Activated T-cell treated with anti-CD3 and anti-CD28 coated beads, Interleukin-2, amount 50 U/mL, for 1 hour (primary cell): ENCODE measurements at places on chromosomes 2 and 18.

DNA sequence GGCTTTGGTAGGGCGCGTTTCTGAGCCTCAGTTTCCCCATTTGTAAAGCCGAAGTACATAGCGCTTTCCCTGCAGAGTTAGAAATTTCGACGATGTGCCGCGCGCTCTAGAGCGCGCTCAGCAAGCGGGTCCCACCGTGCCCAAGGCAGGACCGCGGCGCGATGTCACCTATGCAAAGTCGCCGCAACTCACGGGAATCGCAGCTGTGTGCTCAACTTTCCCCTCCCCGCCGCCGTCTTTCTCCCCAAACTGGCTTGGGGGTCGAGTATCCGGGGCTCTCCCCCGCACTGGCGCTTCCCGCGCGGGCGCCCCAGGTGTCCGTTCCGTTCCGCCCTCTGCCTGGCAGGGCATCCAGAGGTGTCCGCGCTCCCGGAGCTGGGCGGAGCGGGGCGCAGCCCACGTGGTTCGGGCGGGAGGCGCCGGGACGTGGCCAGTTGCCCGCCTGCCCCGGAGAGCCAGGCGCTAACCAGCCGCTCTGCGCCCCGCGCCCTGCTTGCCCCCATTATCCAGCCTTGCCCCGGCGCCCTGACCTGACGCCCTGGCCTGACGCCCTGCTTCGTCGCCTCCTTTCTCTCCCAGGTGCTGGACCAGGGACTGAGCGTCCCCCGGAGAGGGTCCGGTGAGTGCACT, at the start of gene MLPH:
Gene MLPH (plus strand): TSS at position 433 of the 630 bp plus-strand sequence. CDS start 6,176 bp downstream, outside the sequence.
- no peak for DNase-seq

- no peak for DNase-seq
Measured at GRCh38 chr18:11327391-11328009, 178.1 kb upstream of the PIEZO2 start.

DNA sequence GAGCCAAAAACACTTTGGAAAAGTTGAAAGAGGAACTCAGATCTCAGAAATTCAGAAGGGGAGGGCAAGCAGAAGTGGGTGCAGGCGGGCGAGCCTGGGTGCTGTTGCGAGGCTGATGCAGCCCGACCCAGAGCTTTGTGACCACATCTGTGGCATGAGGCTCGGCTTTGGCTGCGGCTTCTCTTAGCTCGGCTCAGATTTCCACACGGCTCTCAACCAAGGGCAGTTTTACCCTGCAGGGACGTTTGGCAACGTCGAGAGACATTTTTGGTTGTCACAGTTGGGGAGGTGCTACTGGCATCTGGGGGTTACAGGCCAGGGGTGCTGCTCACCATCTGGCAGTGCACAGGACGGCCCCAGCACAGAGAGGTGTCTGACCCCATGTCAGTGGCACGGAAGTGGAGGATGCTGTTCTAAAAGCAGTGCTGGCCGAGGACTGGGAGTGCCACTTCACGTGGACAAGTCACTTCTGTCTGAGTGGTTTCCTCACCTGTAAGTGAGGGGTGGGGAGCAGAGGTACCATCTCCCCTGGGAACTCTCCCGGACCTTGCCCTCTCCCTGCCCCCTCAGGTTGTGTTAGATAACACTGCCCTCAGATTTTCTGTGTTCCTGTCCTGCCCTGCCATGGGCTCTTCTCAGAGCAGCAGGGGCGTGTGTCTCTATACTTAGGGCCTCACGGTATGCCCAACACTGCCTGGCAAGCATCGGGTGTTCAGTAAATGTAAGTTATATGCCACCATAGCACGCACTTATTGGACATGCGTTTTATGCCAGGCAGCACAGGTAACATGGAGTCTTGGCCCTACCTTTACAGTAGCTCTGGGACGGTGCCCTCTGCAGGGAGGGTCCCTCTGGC, 48.7 kb upstream of the FAHD2A start:
- DNase-seq: no peak

DNA sequence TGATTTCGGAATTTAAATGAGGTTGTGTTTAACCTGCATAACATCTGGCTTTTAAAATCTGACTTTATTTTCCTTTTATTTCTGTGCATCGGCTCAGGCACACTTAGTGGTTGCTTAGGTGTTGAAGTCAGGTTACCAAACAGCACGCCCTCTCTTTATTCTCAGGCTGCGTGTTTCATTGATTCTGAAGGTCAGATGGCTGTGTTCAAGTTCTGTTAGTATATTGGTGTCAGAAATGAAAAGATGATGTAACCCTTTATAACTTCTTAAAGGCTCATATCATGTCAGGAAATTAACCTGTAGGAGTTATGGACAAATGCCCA, 246.5 kb downstream of the LDLRAD4 start:
- no peak for DNase-seq

GRCh38 chr2:207055257-207055656, 110.5 kb downstream of the KLF7 start:
- no peak for DNase-seq

DNA sequence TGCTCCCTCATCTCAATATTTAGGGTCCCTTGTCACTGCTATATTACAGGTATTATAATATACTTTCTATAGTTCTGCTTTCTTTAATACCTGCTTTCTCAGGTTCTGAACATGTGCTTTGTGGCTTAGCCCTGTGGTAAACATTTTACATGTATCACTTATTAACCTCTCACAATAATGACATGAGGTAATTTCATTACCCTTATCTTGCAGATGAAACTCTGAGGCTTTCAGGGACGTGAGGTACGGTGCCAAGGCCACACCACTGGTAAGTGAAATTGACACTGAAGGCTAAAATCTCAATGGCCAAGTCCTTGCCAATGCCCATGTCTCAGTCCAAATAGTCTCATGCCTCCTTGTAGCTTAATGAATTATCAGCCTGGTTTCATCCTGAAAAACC, 21.7 kb downstream of the LINC00305 start:
- DNase-seq: no peak

DNA sequence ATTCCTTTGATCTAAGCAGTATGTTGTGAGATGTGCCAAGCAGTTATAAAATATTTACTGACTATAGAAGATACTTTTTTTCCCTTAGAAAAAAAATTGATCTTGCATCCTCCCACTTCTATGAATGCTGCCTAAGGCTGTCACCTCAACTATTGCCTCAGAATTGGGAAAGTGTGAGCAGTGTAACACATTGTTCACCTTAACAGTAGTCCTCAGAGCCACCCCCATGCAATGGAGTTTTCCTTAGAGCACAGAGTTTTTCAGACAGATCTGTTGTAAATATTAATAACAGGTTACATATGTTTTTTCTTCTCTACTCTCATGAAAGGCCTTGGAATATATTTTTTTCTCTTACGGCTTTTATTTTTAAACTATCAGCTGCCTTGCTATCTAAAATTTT, 607.3 kb downstream of the STK39 start:
- no peak for DNase-seq

DNA sequence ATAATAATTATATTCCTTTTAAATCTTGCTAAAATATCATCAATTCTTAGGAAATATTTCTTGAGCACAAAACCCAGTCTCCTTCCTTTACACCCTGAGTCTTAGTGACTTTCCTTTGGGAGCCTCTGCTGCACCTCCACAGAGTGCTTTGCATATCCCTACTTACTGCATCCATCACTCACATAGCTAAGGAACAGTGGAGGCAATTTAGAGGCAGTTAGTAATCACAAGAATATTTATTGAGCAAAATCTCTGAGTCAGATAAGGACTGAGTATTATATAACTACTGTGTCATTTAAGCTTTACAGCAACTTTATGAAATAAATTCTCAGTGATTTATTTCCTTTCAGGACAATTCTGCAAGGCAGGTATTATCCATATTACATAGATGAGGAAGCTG, 327.7 kb downstream of the TMX3 start:
- no peak for DNase-seq

GRCh38 chr18:8742387-8743361, 37.3 kb downstream of the MTCL1 start:
- no peak for DNase-seq

GRCh38 chr2:158755310-158756087, 39.6 kb upstream of the DAPL1 start:
- DNase-seq: no peak

- no peak for DNase-seq
Measured at GRCh38 chr2:130393318-130393910, 37.6 kb downstream of the PTPN18 start.

GRCh38 chr2:171389780-171390179, 44.0 kb downstream of the METTL8 start:
- DNase-seq: no peak

- no peak for DNase-seq
Measured at GRCh38 chr2:127874378-127875269, 11.1 kb downstream of the AMMECR1L start.

DNA sequence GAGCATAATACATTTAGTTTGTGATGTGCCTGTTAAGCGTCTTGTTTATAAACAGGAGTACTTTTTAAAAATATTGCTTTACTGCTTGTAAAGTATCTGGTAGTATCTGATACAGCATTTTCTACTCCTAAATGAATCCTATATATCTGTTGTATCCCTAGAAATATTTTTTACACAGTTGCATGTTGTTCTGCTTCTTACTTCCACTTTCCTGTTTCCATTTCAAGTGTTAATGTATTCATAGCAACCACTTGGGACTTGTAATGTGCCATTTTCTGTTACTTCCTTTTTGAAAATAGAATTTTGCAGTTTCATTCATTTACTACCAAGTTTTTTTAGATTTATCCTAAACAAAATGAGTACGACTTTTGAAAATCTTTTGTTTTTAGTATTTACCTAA, 24.9 kb downstream of the CCNT2 start:
- no peak for DNase-seq

DNA sequence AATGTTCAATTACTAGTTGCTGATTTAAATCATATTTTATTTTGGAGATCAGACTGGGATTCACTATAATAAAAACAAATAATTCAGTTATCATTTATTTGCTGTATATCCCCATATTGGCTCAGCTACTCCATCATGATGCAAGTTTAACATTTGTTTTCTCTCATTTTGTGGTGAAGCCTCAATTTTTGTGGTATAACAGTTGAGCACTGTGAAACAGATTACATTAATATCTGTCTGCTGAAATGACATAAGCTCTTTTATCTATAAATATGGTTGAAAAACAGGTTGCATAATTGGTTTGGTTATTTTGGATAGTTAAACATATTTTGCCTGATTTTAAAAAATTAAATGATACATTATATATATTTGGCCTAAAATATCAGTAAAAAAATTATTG, 67.7 kb downstream of the DPP4 start:
- no peak for DNase-seq

DNA sequence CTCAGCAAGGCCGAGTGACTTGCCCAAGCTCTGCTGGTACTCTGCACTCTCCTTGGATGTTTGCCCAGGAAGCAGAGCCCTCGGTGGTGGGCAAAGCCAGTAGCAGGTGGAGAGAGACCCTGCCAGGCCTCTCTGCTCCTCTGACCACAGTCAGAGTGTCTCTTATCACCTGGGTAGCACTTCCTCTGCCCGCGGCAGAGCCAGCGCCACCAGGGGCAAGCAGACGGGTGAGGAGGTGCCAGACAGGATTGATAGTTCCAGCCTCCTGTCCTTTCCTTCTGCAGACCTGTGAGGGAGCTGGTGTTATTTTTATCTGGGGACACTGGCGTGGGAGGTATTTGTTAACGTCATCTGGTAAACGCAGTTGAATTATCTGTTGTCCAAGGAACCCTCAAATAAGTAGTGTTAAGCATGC, 152.9 kb downstream of the SMAD7 start:
- DNase-seq: peak; percentile 11

- DNase-seq: no peak
Measured at GRCh38 chr2:234328444-234328990, 168.4 kb downstream of the ARL4C start.

- DNase-seq: no peak
Measured at GRCh38 chr2:185567196-185567595, 171.4 kb upstream of the FSIP2 start.

- DNase-seq: no peak
Measured at GRCh38 chr18:80169607-80170006, 60.5 kb downstream of the ADNP2 start.
